Hepatic stellate cell (primary cell): ENCODE measurements at places on chromosomes 12 and 14.

DNA sequence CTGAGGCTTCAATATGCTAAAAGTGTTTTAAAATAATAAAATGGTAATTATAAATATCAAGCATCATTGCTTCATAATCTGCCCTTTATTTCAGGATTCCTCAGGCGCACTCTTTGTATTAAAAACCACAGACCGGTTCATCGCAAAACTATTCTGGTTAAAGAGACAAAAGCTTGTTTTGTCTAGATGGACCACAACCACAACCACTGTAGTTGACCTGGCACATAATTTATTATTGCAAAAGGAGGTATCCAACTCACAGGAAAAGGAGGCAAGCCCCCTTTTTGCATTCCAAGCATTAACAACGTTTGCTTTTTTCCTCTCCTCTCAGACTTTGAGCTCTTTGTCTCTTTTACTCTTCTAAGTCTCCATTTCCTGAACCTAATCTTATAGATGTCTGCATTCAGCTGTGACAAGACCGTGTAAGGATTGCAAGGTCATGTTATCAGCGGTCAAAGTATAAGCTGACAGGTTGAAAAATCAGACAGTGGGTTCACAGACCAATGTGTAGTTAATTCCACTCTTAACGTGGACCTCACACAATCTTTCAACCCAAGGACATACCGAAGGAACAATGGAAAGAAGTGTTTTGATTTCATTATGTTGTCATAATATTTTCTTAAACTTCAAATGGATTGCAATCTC is 1057.6 kb downstream of the GALC start:
- DNase-seq, result no peak

GRCh38 chr12:122849352-122850047 is 14.2 kb downstream of the HIP1R start:
- no peak for DNase-seq

GRCh38 chr14:91509083-91509877 is 830 bp downstream of the PPP4R3A start:
- peak; percentile 35 for DNase-seq

DNA sequence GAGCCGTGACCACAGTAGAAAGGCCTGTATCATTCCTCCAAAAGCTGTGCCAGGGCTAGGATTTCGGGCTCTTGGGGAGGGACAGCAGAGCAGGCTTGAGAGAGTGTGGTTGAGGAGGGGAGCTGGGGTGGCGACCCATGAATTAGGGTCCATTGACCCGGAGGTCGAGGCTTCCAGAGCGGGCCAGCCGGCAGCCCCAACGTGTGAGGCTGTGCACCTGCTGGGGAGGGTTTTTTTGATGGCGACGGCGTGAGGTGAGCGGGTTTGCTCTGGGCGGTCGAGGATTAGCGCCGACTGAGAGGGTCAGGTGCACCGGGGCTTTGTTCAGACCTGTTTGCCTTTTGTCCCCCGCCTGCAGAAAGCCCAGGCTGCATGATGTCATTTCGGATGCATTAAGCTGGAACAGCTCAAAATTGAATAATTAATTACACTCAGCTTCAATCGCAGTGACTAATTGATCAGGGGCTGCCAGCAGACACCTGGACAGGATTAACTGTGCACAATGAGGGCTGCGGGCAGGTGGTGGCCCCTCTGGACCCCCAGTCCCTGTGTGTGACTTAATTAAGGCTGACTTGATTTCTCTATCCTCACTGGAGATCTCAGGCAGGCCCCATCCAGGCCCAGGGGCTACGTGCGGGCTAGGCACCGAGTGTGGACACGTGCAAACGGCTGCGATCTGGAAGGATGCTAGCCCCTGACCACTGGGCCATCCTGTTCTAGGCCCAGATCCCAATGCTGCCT is 42.1 kb upstream of the MEG3 start:
- DNase-seq, result no peak

- no peak for DNase-seq
These were observed 163.1 kb downstream of the EMP1 start for GRCh38 chr12:13359636-13360035.

DNA sequence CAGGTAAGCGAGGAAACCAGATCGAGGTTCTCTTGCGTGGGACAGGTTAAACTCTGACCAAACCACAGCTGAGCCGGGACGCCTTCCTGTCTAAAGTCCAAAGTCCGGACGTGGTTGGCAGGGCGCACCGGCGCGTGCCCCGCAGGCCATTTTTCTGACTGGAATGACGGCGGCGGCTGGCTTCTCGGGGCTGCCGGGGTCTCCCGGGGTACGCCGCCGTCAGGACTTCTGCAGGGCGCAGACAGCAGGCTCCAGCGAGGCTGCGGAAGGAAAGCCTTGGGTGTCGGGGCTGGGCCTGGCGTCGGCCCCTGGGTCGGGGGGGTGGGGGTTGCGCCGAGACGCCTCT is 32.8 kb downstream of the MIA2 start:
- no peak for DNase-seq

GRCh38 chr12:18522806-18523205 is 215.0 kb downstream of the PLCZ1 start:
- DNase-seq, result no peak

DNA sequence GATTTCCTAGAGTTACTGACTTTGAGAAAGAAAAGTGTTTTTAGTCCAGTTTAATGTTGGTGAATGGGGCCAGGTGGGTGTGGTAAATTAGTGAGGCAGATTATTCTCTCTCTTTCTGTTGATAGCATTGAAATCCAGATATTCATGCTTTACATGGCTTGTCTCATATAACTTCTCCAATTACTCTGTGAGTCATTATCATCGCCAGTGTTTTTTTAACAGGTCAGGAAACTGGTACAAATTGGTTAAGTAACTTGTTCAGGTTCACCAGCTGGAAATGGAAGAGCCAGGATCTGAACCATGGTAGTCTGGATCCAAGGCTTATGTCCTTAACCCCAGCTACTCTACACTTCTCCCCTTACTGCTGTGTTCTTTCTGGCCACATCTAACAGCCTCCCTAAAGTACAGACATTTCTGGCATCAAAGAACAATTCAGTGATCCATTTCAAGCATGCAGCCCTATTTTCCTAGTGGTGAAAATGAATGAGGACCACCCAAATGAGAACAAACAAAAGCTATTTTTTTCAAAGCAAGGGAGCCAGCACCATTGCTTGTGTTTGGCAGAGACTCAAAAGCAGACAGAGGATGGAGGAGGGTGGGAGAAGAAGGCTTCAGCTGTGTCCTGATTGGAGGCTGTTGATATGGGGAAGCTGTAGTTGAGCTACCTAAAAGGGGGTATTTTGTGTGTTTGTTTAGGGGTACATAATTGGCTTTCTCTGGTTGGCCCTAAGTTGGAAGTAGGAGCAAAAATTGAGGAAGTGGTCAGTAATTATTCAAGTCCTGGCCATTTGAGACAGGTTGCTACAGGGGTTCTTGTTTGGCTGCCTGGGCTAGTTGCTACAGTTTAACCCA is 1.7 kb downstream of the IRAK3 start:
- DNase-seq, result no peak

DNA sequence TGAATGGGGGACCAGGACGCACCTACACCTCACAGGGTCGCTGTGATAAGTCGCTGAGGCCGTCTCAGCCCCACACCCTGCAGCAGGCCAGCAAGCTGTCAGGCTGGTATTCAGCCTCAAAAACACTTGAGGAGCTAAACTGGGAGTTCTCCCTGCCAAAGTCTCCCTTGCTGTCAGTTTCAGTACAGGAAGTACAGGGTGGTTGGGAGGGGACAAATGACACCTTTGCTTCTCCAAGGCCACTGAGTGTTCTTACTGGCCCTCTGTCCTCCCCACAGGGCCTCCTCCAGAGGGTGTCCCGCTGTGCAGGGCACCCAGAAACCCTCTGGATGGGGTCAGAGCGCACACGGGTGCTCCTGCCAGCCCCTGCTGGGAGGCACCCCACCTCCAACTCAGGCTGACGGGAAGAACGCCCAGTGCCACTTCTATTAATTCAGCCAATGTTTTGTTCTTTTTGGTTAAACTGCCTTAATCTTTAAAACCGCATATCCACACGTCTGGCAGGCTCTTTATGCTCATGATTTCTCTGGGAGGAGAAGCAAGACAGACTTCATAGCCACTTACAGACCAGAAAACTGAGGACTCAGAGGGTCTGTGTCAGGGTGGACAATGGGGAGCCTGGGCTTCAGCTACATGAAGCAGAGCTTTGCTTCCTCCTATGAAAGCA is 75.9 kb downstream of the ITPK1 start:
- no peak for DNase-seq

DNA sequence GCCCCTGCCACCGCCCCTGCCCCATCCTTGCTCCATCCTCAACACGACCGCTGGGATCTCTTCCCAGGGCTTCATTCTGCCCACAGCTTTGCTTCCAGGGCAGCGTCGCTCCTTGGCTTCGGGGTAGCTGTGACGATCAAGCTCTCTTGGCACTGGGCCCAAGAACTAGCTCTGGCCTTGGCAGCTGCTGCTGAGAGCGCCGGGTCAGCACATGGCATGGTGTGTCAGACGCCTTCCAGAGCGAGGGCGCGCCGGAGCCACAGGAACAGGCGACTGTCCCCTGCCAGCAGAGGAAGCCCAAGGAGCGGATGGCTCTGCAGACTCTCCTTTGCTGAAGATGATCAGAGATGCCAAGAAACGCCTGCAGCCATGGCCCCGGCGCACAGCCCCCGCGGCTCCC is 15.9 kb downstream of the RAB35 start:
- no peak for DNase-seq
